ENCODE measurements at places on chromosomes 5 and 9.

- no peak for DNase-seq
These were observed 47.2 kb upstream of the AGXT2 start for GRCh38 chr5:35094948-35095347.

GRCh38 chr9:83068414-83068813, 5.5 kb upstream of the RASEF start:
- no peak for DNase-seq

GRCh38 chr9:131968632-131969031, 111.0 kb downstream of the MED27 start:
- no peak for DNase-seq

GRCh38 chr9:70205366-70206020, 53.3 kb upstream of the SMC5 start:
- DNase-seq, result no peak

GRCh38 chr9:107732781-107733522, 243.4 kb upstream of the KLF4 start:
- DNase-seq, result no peak

DNA sequence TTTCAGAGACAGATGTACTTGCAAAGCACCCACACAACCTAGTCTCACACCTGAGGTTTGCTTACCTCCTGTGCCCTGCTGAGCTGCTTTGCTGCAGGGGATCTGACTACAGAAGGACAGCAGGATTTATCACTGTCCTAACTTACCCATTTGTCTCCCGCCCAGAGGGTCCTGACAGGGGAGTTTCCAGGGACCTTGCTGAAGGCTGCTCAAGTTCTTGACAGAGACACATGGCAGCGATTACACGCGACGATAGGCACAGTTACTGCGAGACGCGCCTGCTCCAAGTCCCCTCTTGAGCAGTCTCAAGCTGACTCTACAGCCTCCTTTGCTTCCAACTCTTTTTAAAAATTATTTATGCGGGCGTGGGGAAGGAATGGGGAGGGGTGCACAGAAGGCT, 24.6 kb upstream of the GALNT10 start:
- no peak for DNase-seq

GRCh38 chr9:110874963-110875674, 163.2 kb downstream of the LPAR1 start:
- no peak for DNase-seq

- DNase-seq, result no peak
These were observed 94.4 kb downstream of the USP20 start for GRCh38 chr9:129929496-129930125.

DNA sequence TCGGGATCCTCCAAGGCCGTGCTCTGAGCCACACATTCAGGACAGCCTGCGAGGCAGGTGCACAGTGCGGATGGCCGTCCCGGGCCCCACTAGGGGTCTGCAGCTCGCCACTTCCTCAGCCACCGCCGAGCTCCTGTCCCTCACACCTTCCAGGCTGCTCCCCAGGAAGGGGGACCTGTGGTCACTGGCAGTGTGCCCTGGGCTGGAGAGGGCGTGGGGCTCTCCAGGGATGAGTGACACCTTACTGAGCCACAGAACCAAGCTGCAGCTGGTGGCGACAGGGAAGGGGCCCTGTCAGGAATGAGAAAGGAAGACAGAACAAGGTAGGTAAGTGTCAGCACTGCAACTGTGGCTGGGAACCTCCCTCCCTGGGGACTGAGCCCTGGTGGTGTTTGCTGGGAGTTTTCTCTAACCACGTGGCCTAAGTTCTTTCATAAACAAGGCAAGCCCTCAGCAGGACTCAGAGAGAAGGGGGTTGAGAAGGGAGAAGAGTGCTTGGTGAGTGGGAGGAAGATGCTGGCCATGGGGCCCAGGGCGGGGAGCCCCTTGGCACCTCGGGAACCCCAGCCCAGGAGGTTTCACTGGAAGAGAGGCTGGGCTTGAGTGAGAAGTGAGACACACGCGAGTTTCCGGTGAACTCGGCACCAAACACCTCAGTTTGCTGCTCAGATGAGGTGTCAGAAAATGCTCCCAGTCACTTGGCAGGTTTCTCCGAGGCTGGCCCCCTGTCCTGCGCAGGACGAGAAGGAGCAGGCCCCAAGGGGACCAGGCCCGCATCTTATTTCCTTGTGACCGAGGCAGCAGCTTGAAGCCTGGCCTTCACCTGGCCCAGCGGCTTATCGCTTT, 5.2 kb downstream of the IL13 start:
- no peak for DNase-seq
